Non-pigmented ciliary epithelial cell (primary cell): ENCODE measurements at places on chromosomes 6 and 20.

- DNase-seq, result no peak
Observed at GRCh38 chr6:14085176-14085787, 32.3 kb upstream of the CD83 start.

DNA sequence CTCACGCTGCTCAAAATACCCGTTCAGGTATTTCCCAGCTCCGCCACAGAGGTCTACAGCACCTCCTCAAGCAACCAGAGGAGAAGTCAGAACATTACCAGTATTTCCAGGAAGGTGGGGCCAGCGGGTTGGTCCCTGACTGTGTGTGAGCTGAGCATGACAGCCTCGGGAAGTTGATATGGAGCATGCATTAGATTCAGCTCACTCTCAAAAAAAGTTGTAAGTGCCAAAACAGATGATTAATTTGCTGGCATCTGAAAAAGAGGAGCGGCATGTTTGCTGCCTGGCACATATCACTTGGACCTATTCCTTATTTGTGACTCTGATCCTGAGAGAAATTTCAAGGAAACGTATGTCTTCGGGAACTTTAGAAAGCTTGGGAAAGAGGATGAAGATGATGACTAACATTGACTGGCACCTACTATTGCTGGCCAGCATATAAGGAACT is 32.3 kb downstream of the ELOVL2 start:
- DNase-seq, result no peak

- DNase-seq, result no peak
Observed at GRCh38 chr20:53795170-53795569, 201.5 kb upstream of the ZNF217 start.

DNA sequence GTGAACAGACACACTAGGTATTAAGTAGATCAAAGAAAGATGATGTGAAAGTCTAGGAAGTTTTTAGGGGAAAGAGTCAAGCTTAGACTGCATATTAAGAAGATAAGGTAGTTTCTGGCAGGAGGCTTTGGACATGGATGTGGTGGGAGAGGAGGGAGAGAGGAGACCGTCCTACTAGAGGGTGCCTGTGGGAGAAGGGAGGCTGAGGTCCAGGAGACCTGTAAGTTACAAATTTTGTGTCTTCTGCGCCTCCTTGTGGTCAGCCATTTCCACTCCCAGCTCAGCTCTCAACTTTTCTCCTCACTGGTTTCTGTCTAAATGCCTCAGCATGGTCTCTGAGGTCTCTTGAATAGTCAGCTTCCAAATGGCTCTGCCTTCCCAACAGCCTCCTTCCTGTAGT is 193.5 kb downstream of the UNC5CL start:
- DNase-seq, result peak; percentile 19

DNA sequence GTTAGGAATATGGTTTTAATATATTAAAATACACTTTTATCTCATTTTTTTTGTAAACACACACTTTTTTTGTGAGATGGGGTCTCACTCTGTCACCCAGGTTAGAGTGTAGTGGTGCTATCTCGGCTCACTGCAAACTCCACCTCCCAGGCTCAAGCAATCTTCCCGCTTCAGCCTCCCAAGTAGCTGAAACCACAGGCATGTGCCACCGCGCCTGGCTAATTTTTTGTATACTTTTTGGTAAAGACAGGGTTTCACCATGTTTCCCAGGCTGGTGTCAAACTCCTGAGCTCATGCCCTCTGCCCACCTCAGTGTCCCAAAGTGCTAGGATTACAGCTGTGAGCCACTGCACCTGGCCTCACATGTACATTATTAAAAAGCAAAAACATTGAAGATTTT is 10.8 kb downstream of the IPCEF1 start:
- no peak for DNase-seq

DNA sequence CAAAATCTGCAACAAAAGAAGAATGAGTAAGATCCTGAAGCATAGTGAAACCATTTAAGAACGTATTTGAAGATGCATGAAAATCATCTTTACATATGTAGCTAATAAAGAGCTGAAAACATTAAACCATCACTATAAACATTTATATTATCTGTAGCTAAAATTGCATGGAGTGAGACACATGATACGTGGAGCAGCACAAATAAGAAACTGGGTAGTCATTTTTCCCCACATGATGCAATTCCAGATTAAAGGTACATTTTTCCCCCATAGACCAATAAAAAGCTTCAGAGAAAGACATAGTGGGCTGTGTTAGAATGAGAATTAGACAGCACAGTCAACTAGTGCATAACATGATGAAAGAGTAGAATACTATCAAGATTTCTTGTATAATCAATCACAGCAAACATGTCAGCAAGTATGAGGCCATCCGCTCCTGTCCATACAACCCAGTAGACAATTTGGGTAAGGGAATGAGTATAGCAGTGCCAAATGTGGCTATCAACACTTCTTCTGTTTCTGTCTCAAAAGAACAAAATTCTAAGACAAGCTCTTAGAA is 67.0 kb downstream of the RSPO3 start:
- no peak for DNase-seq

- no peak for DNase-seq
Observed at GRCh38 chr6:40852779-40853373, 186.1 kb downstream of the UNC5CL start.

DNA sequence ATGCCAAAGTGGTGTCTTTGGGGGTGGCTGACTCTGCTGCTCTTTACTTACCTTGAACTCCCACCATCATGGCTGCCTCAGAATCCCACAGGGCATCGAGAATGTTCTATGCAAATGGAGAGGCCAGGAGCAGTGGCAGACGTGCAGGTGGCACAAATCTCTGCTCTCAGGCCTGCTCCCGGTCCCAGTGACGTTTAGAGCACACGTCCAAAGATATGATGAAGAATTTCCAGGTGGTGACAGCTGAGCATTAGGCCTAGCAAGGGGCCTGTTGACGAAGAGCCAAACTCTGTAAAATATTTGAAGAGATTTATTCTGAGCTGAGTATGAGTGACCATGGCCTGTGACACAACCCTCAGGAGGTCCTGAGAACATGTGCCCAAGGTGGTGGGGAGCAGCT is 19.0 kb upstream of the UNC93A start:
- DNase-seq, result no peak

- no peak for DNase-seq
Observed at GRCh38 chr6:6910734-6911295, 196.9 kb upstream of the RREB1 start.

DNA sequence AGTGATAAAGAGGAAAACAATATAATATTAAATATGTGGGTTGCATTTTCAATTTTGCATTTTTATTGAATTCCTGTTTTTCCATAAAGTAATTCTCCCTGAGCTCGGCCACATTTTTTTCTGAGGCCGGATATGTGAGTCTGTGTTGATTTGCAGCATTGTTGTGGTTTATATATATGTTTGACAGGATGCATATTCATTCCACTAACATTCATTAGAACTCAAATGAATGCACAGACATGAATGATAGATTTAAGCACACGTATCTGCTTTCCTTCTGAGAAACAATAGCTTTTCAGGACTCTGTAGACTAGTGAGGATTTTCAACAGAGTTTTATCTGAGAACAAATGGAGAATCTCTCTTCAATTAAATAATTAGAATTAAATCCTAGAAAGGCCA is 10.6 kb upstream of the EXOC2 start:
- DNase-seq, result no peak

GRCh38 chr6:103114582-103114981 is 1721.1 kb downstream of the GRIK2 start:
- DNase-seq, result no peak

- peak; percentile 31 for DNase-seq
Observed at GRCh38 chr6:106799031-106799894, 169.9 kb downstream of the QRSL1 start.

DNA sequence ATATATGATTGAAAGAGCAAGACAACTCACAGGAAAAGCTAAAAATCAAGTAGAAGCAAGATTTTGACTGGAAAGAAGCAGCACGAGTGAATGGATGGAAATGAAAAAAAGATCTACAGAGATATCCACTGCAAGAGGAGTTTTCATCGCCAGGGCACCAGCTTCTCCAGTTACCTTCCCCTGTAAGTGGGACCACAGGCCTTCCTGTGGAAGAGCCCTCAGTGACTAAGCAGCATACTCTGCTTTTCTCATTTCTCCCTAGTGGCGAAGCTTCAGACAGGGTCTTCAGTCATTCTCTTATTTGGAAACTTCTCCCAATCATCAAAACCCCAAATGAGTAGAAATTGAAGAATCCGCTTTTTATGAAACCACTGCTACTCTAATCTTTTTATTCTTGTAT is 40.5 kb downstream of the ADGRB3 start:
- no peak for DNase-seq

DNA sequence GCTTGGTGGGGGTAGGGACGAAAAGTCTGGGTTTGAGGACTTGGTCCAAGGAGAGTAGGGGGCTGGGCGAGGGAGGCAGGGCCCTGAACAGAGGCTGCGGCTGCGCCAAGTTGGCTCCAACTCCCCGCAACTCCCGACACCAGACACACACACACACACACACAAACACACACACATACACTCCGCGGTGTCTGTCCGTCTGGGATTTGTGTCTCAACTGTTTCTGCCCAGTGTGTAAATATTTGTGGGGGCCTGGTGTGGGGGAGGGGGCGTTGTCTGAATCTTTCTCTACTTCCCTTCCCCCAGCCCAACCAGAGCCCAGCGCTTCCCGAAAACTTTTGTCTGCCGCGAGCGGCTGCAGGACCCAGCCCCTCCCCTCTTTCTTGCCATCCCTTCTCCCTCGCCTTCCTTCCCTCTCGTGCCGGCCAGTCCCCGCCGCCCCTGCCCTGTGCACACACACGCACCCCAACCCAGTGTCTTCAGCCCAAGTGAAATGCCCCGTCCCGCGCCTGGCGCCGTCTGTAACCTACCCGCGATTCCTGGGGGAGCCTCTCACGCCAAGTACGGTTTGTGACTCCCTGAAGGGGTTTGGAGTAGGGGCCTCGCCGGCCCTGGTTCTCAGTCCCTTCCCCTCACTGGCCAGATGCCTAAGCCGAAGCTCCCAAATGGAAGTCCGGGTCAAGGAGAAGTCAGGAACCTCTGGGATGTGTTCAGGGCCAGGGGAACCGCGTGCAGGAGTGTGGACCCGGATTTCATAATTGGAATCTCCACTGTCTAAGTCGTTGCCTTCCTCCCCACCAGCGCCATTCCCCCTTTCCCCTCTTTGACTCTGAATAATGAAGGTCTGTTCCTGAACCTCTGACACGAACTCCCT is 904 bp downstream of the MDFI start:
- no peak for DNase-seq

DNA sequence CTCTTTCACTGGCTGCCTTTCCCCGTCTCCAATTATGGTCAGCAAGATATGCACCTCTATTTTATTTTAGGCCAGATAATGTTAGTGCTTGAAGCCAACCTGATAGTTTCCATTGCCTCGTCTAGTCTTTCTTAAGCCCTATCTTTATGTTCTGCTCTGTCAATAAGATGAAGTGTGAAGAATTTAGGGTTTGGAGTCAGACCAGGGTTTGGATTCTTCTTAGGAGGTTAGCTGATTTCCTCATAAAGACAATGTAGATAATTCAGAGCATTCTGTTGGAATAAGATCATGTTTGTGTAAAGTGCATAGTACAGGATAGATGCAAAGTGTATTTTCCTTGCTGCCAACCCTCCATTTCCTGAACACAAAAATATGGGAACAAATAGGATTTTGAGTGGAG is 43.8 kb downstream of the PKIB start:
- no peak for DNase-seq

- no peak for DNase-seq
Observed at GRCh38 chr20:59774204-59774641, 159.2 kb downstream of the SYCP2 start.

DNA sequence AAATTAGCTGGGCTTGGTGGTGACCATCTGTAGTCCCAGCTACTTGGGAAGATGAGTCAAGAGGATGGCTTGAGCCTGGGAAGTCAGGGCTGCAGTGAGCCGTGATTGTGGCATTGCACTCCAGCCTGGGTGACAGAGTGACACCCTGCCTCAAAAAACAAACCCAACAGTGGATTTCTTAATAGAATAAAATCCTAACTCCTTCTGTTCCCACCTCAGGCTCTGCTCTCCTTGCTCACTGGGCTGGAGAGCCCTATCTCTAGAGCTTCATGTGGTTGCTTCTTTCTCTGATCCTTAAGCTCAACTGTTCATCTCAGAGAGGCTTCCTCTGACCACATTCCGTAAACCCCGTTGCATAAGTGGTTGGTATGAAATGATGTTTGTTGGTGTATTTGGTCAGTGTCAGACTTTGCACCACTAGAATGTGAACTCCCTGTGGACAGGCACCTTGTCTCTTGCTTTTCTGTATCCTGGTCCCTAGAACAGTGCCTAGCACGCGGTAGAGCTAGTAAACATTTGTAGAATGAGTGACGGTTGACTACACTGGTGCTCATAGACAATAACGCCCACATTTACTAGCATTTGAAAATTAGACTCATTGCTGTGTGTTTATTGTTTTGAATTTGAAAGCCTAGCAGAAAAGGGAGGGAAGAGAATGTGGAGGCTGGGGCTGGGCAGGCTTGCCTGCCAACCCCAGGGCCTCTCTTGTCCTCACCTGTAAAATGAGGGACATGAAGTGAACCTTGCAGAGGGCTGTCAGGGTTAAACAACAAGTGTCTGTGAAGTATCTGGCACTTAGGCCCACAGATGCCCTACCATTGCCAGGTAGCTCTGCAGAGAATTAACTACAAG is 4.2 kb downstream of the MAPRE1 start:
- DNase-seq, result no peak

DNA sequence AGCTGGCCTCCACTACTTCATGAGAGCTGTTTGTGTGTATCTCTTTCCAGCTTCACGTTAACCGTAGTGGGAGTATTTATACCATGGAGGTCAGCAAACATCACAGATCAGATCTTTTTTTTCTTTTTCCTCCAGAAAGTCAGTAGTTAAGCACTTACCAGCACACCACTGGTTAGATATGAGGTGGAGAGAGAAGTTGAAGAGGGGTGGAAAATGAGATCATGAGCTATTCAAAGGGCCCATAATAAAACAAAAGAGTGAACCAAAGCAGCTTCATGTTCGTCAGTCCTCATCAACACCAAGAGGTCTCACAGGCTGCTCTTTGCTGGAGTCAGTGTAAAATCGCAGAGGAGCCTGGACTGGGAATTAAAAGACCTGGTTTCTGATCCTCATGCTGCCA is 125.1 kb upstream of the SGK1 start:
- no peak for DNase-seq

- DNase-seq, result no peak
Observed at GRCh38 chr6:132247381-132248159, 153.7 kb downstream of the MOXD1 start.

DNA sequence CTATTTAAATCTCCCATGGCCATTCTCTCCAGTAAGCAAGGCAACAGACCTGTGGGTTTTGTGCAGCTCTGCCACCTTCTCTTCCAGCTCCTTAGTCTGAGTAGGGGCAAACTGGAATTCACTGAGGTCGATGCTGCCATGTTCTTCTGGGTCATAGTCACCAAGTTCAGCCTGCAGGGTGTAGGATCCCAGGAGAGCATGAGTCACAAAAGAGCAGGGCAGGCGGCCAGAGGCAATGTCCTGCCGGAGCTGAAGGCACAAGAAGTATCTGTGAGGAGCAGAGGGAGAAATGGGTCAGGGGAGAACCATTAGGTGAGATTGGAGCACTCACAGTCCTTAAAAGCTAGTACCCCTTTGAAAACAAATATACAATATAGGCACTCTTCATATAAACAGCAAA is 73.7 kb downstream of the SMLR1 start:
- no peak for DNase-seq
